ENCODE measurements at places on chromosomes 12 and 14. TPM values are rescaled to one million over a fixed set of nuclear protein-coding genes. Genes with fewer than 3 reads are reported as not detected.

The OR4Q2 gene
- not detected for total RNA-seq

The CAPZA3 gene
- not detected for total RNA-seq

The PRKAG1 gene
- 62.7 TPM for total RNA-seq

The PLEKHH1 gene
- under 0.01 TPM for total RNA-seq

The BHLHE41 gene
- 0.15 TPM for total RNA-seq

The FGF6 gene
- not detected for total RNA-seq

The NGB gene
- total RNA-seq, result not detected

The BBOF1 gene
- 2.4 TPM for total RNA-seq

The TSPAN19 gene
- total RNA-seq, result not detected

The NXPH4 gene
- not detected for total RNA-seq

The GYS2 gene
- not detected for total RNA-seq

The ASCL1 gene
- total RNA-seq, result not detected

The KRT71 gene
- total RNA-seq, result not detected

The GUCY2C gene
- not detected for total RNA-seq

The PIWIL1 gene
- not detected for total RNA-seq

The RILPL2 gene
- total RNA-seq, result 7.1 TPM

The KRT72 gene
- not detected for total RNA-seq

The SUOX gene
- 15.9 TPM for total RNA-seq

The PROX2 gene
- not detected for total RNA-seq

The MUCL1 gene
- not detected for total RNA-seq

The KDM2B gene
- total RNA-seq, result 20.4 TPM

The KRT79 gene
- not detected for total RNA-seq

The FLRT2 gene
- 3.3 TPM for total RNA-seq

The IL26 gene
- not detected for total RNA-seq

The MYF6 gene
- total RNA-seq, result not detected

The GAS2L3 gene
- 28.3 TPM for total RNA-seq

The GIT2 gene
- total RNA-seq, result 46.7 TPM

The ACSS3 gene
- 0.30 TPM for total RNA-seq

The VRTN gene
- not detected for total RNA-seq

The SDR39U1 gene
- total RNA-seq, result 9.6 TPM

The PARP2 gene
- 10.5 TPM for total RNA-seq

The PTPRR gene
- total RNA-seq, result 2.0 TPM

The FIGNL2 gene
- total RNA-seq, result 0.61 TPM

The ESPL1 gene
- 18.1 TPM for total RNA-seq

The SLC8A3 gene
- 0.15 TPM for total RNA-seq

The SERPINA9 gene
- not detected for total RNA-seq

The ASIC1 gene
- total RNA-seq, result 0.76 TPM

Data from epithelial cell of umbilical artery (primary cell).